ENCODE measurements at places on chromosomes 11 and 22.
A peak's percentile ranks its signal among the peaks of the same experiment; 100 is the strongest.

GRCh38 chr11:33997584-33998251 is 53.8 kb upstream of the CAPRIN1 start:
- DNase-seq = no peak

- no peak for DNase-seq
Measured at GRCh38 chr11:27215471-27216269, 147.3 kb downstream of the CCDC34 start.

GRCh38 chr22:45533703-45534102 is 31.0 kb downstream of the FBLN1 start:
- DNase-seq = no peak

DNA sequence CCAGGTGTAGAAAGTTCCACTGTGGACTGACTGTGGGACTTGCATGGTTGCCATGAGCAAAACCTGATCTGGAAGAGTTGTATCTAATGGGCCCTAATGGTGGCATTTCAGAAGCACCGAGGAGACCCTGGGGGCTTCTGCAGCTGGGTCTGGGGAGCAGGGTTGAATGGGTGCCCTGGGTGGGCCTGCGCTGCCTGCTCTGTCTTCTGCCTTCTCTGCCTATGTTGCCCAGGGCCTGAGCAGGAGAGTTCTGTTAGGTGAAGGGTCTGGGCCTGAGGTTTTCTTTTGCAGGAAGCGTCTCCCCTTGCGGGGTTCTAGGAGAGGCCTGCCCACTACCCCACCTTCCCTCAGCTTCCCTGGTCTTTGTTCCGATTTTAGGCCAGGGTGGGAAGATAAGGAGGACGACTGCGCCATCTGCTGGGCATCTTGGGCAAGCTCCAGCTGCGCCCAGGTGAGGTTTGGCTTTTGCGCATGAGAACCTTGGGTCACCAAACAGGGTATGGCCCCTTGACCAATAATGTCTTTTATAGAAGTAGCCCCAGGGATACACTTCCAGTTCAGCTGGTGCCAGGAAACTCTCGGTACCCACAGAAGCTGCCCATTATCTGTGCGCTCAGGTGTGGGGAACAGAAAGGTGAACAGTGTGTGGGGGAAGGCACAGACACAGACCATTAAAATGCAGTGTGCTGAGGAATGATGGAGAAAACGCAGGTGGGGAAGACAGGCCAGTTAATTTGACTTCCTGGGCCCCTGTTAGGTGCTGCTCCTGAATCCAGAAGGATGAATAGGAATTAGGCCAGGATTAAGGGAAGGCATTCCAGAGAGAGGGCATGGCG is 23.2 kb downstream of the COMMD9 start:
- DNase-seq = peak; percentile 34

GRCh38 chr11:66548774-66549630 is 2.3 kb downstream of the ACTN3 start:
- DNase-seq = no peak

DNA sequence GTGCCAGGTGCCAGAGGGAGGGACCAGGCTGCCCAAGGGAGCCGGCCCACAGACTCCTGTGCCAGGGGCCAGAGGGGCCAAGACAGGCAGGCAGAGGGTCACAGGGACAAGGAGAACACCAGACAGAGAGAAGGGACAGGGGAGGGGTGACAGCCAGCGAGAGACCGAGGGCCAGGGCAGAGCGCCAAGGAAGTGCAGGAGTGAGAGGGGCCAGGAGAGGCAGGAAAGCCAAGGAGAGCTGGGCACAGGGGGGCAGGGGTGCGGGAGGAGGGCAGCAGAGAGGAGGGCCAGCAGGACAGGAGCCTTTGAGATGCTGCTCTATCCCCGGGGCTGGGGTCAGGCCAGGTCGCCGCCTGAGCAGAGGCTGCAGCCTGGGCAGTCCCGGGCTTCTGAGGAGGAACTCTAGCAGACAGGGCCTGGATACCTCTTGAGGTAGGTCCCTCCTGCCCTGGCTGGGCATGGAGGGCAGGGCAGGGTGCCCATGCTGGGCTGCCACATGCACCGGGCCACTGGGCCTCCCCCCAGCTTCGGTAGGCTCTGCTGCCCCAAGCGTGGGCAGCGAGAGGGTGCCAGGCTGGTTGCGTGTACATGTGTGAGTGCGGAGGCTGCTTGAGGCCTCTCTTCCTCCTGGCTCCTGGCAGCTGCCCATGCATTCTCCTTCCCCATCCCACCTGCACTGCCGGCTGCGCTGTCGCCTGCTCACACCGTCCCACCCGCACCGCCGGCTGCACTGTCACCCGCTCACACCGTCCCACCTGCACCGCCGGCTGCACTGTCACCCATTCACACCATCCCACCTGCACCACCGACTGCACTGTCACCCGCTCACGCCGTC is 12.2 kb downstream of the LSP1 start:
- no peak for DNase-seq

- DNase-seq = peak; percentile 43
Measured at GRCh38 chr11:124865902-124866851, 945 bp downstream of the ROBO3 start.

GRCh38 chr11:98434296-98434695 is 586.5 kb upstream of the CNTN5 start:
- DNase-seq = no peak

DNA sequence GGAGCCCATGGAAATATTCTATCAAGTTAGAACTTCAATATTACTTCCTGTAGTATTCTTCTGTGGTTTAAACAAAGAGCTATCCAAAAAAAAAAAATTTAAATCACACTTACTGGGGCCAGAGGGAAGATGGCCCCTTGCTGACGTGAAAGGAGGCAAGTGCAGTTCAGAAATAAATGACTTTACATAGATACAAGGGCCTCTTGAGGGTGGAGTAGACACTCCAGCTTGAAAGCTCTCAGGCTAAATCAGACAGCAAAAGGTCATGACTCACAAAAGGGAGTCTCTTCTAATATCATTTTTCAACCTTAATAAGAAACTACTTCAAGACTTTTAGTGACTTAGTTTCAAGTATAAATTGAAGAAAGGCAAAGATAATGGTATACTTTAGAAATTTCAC is 1160.3 kb downstream of the FAM181B start:
- DNase-seq = no peak

GRCh38 chr11:116702772-116703385 is 69.9 kb downstream of the BUD13 start:
- DNase-seq = no peak

DNA sequence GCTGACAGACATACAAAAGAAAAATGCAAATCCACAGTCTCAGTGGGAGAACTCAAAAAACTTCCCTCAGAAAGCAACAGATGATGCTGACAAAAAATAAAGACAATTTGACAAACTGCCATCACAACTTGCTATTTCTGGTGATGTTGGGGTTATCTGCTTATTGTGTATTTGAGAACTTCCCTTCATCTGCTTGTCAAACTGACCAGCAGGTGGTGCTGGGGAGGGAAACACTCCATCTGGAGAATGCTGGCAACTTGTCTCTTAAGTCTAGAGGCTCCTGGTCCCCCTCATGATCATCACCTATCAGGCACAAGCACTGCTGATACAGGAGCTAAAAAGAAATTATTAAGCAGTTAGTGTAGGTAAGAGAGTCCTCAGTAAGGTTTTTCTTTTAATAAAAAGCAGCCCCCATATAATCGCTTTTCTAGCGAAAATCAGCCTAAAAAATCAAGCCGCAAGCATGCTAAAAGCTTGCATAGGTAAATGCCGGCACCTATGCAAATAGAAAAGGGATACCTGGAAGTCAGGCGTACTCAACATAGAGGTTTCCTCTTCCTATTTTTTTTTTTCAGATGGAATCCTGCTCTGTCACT is 9.8 kb upstream of the FAM111B start:
- DNase-seq = peak; percentile 67

DNA sequence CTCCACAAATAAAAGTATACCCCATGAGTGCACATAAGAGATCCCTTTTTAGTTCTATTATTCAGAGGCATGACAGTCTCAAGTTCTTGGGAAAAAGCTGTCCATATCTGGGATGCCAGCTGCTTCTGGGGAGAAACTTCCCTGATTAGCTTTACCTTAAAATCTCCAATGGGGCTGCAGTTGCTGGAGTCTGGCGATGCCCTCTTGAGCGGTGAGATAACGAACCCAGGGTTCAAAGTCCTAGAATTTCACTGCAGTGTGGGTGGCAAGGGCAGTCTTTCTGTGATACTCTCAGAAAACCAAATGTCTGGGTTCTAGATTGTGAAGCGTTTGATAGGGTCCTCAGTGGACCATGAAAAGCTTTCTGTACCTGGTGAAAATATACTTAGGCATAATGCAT is 7.4 kb upstream of the PRR33 start:
- no peak for DNase-seq

DNA sequence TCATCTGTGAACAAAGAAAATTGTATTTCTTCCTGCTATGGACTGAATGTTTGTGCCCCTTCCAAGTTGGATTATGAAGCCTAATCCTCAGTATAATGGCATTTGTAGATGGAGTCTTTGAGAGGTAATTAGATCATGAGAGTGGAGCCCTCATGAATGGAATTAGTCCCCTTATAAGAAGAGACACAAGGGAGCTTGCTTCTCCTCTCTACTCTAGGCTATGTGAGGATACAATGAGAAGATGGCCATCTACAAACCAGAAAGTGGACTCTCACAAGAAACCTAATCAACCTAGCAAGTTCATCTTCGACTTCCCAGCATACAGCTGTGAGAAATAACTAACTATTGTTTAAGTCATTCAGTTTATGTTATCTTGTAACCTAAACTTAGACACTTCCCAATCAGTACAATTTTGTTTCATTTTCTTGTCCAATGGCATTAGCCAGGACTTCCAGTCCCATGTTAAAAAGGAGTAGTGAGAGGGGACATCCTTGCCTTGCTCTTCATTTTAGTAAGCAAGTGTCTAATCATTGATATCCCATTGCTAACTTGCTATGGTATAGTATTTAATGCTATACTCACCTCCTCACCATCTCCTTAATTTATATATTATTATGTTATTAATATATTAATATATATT is 45.7 kb downstream of the PDGFD start:
- no peak for DNase-seq

GRCh38 chr22:27133681-27134314 is 476.4 kb downstream of the MIAT start:
- no peak for DNase-seq

DNA sequence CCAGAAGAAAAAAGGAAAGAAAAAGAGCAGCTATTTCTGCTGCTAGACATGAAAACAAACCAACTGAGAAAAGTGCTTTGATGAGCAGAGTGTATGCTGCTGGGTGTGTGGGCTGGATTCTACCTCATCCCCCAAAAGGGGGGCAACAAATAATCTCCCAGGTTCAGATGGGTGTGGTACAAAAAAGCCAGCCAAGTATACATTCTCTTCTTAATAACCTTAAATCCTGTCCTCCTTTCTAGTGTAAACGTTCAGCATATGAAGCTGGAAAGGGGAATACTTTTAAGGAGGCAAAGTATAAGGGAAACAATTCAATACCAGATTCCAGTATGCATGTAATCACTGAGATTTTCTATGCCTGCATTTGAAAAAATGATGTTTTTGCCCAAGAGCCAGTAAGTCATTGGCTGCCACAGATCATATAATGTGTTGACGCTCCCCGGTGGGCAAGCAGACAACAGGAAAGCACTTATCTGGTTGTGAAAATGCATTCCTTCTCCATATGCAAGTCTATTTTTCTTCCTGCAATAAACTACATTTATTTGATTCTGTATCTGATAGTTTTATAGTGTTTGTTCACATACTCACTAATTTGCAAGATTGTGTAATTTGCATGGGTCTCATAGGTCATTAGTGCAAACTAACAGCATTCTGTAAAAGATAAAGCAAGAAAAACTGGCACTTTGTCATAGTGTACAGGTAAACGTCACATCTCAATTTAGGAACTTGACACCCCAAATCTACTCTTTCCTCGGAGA is 201.1 kb downstream of the CADM1 start:
- DNase-seq = no peak

DNA sequence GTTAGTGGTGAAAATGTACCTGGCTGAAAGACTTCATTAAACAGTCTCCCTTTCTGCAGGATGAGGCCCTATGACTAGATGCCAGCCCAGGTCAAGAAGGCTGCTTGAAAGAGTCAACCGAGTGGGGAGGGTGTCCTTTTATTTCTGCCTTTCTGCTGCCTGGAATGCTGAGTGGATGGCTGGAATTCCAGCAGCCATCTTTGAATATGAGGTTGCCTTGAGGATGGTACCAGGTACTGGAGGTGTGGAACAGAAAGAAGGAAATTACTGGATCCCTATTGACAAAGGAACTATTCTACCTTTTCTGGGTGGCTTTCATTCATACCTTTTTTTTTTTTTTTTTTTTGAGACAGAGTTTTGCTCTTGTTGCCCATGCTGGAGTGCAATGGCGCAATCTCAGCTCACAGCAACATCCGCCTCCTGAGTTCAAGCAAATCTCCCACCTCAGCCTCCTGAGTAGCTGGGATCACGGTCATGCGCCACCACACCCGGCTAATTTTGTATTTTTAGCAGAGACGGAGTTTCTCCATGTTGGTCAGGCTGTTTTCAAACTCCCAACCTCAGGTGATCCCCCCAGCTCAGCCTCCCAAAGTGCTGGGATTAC is 107.3 kb downstream of the RPS6KA4 start:
- DNase-seq = no peak

DNA sequence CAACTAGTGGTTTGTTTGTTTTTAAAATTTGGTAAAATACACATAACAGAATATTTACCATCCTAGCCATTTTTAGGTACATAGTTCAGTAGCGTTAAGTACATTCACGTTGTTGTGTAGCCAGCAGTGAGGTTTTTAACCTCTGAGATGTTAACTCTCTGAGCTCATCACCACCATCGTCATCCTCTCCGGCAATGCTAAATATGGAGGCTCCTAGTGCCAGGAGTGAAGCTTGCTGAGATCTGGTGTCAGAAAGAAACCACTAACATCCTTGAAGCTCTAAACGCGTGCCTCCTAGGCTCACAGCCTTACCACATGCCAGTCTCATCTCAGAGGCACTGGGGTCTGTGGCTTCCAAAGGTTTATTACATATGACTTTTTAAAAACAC is 330.2 kb upstream of the B3GAT1 start:
- no peak for DNase-seq

DNA sequence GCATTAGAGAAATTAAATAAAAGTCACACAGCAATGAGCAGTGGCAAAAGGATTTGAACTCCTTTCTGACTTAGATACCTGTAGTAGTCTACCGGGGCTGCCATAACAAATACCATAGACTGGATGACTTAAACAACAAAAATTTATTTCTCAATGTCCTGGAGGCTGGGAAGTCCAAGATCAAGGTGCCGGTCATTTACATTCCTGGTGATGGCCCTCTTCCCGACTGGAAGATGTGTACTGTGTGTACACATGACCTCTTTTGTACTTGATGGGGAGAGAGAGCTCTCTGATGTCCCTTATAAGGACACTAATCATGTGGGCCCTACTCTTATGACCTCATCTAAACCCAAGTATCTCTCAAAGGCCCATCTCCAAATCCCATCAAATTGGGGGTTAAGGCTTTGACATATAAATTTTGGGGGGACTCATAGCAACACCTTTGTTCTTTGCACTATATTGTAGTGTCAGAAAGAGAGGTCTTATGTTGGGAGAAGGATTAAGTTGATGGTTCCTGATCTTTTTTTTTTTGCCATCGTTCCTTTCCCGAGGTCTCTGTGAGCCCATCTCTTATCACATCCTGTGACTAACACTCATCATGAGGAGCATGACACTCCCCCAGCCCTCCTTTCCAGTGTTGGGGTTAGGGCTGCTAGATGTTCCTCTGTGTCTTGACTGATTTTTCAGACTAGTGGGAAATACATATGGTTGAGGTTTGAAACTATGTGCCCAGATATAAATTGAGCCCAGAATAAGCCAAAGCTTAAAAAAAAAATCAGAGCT is 104.3 kb downstream of the TRAF6 start:
- no peak for DNase-seq
